ENCODE measurements at places on chromosomes 13 and 19. TPM values are rescaled to one million over a fixed set of nuclear protein-coding genes. Genes with fewer than 3 reads are reported as not detected.

The KCNN1 gene
- 1.9 TPM for total RNA-seq

The IL4I1 gene
- total RNA-seq: not detected

The NHLRC3 gene
- 12.7 TPM for total RNA-seq

The KLHL1 gene
- not detected for total RNA-seq

The NDUFS7 gene
- total RNA-seq: 209 TPM

The ZNF558 gene
- total RNA-seq: 14.4 TPM

The ZNF681 gene
- total RNA-seq: 1.1 TPM

The IFNL3 gene
- not detected for total RNA-seq

The DAZAP1 gene
- total RNA-seq: 82.7 TPM

GRCh38 chr19:3208317-3209207 is 15.9 kb upstream of the CELF5 start:
- peak; percentile 52 for DNase-seq

GRCh38 chr13:41859565-41859964 is 101.3 kb downstream of the VWA8 start:
- DNase-seq: no peak

- DNase-seq: peak; percentile 26
Measured at GRCh38 chr19:4521170-4521887, 3.0 kb upstream of the PLIN4 start.

DNA sequence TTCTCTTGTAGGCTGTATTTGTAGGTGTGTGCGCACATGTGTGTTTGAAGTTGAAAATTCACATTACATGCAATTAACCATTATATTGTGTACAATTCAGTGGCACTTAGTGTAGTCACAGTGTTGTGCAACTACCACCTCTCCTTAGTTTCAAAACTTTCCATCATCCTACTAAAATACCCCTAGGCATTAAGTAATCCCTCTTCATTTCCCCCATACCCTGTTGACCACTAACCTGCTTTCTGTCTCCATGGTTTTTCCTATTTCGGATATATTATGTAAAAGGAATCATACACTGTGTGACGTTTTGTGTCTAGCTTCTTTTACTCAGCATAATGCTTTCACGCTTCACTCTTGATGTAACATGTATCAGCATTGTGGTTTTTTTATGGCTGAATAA is 16.1 kb downstream of the LSM14A start:
- no peak for DNase-seq

GRCh38 chr13:110448677-110449076 is 112.8 kb downstream of the RAB20 start:
- no peak for DNase-seq

DNA sequence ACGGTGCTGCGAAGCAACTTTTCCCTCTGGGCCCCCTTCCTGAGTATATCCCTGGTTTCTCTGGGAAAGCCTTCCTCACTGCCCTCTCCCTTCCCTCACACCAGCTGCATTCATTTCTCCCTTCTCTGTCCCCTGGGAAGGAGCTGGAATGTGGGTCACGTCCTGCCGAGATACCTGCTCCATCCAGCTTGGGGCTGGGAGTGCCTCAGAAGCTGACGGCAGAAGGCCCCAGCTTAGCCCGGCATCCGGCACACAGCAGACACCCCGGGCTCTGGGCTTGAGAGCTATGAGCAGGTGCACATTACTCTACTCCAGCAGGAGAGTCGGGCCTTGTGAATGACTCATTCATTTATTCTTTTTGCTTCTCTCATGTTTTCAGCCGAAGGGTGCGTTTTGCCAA is 170.6 kb downstream of the TEX29 start:
- no peak for DNase-seq
